ENCODE measurements at places on chromosomes 2 and 18.

- no peak for DNase-seq
These were observed 142.2 kb upstream of the DLGAP1 start for GRCh38 chr18:4597301-4597700.

GRCh38 chr18:69944436-69944835, 3.2 kb downstream of the CD226 start:
- no peak for DNase-seq

DNA sequence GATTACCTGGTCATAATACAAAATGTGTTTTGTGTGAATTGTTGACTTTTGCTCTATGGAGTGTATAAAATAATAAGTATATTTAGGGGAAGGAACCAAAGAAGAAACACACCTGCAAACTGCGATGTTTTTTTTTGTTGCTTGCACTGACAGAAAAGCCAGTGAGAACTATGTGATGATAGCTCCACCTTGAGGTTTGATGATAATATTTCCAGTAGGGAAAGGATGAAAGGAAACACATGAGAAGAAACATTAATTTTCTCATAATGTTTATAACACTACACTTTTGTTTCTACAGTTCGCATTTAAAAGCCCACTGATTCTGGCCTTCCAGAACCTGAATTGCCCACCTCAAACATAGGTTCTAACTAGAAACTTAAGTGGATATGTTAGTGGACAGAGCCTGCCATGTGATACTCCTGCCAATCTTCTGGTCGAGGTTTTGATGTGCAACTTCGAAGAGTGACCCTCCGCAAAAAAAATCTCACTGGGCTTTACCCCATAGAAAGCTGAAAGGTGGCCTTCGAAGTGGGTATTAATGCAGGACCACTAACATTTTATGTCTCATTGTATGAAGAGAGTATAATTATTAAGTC, 476.4 kb upstream of the SPHKAP start:
- DNase-seq: no peak

DNA sequence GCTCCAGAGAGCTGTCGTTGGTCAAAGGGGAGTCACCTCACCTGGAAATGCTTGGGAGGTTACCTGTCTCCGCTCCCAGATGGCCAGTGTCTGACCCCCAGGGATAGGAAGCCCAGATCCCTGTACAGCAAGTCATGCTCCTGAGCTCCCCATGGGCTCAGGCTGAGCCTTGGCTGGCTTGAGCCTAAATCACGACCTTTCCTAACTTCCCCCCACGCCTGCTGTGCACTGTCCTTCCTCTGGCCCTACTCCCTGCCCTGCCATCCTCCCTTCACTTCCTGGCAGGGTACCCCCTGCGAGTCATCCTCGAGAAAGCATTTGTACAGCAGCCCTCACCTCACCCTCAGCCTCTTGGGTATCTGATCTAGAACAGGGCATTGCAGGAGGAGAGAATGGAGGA, 9.2 kb upstream of the HDAC4 start:
- DNase-seq: no peak

DNA sequence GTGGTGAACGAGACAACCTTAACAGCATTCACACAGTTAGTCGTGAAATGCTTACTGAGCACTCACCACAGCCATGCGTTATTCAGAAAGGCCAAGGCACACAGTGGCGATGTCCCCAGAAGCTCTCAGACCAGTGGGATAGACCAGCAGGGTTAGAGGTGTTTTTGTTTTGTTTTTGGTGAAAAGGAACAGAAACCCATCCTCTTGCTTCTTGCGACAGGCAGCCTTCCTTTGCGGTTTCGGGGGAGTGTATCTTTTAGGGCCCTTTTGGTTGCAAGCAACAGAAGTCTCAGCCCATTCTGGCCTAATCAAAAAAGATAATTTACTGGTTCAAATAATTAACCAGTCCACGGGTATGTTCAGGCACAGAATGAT, 4.7 kb downstream of the GNLY start:
- no peak for DNase-seq

GRCh38 chr2:191645434-191646162, 32.3 kb upstream of the NABP1 start:
- DNase-seq: no peak

GRCh38 chr2:31141443-31142085, 3.3 kb upstream of the GALNT14 start:
- no peak for DNase-seq

GRCh38 chr2:55986700-55987440, 63.3 kb upstream of the EFEMP1 start:
- no peak for DNase-seq

- DNase-seq: no peak
These were observed 615.3 kb downstream of the TRIB2 start for GRCh38 chr2:13332060-13332459.

DNA sequence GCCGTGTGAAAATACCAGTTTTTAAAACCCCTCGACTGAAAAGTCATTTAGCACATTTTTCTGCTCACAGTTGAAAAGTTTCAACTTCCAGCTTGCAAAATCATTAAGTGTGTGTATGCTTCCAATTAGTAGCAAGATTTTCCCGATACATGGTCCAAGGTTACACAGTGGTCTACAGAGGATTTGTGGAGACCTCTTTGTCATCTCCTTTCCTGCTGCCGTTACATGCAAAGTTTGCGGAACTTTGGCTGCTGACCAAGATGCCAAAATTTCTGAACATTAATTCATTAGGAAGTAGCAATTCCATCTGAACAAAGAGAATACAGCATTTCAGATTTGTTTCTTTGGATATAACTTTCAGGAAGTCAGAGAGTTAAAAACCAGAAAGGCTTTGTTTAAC, 474.6 kb downstream of the PLCL1 start:
- no peak for DNase-seq

GRCh38 chr2:185188656-185189055, 549.9 kb upstream of the FSIP2 start:
- DNase-seq: no peak

DNA sequence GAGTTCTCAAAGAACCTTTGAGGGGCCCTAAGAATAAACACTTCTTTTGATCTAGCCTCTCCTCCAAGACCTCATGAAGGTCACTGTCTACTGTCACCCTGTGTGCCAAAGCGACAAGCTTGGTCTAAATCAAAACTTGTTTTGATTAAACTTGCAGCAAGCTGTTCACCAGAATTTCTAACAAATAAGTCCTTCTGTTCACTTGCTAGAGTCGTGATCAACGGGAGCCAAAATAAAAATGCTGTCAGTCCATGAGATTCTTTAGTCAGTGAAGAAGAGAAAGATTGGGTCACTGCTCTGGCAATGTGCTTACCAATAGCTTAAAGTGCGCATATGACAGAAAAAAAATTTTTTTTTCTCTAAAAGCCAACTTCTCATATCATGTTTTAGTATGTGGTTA, 53.9 kb upstream of the GALNT5 start:
- no peak for DNase-seq

DNA sequence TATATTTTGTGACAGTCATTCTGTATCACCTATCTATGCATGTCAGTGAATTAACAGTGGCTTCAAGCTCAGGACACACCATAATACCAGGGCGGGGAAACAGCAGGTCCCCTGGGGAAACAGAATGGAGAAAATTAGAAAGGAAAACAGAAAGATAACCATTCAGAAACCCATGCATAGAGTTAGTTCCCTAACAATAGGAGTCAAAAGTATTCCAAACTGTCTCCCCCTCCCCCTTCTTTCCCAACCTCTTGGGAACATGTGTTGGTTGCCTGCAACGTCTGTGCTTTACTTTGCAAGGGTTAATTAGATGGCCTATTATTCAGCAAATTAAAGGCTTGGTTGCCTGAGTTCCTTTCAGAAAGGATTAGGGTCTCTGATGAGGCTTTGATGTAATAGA, 176.4 kb downstream of the MYO3B start:
- DNase-seq: no peak

GRCh38 chr2:119255760-119256581, 32.3 kb downstream of the STEAP3 start:
- no peak for DNase-seq

- no peak for DNase-seq
These were observed 516.7 kb downstream of the LRRTM4 start for GRCh38 chr2:77005522-77005921.

DNA sequence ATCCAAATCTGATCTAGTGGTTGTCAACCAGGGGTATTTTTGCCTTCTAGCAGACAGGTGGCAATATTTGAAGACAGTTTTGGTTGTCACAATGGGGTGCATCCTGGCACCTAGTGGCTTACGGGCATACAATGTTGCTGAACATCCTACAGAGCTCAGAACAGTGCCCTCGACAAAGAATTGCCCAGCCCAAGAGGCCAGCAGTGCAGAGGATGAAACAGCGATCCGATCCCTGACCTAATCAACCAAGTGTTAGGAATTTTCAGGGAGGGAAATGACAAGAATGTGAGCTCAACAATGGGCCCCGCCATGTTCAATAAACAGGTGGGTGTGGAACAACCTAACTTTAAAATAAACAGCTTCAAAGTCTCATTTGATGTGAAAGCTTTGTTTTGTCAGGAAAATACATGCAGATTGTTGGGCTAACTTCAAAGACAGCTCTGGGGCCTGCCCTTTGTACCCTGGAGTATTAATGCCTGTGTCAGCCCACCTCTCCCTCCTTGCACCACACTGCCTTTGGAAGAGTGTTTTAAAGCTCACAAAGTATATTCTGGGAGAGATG, 22.5 kb upstream of the SCYGR5 start:
- DNase-seq: no peak

- DNase-seq: no peak
These were observed 127.8 kb downstream of the TRIB2 start for GRCh38 chr2:12844511-12844910.

All from stimulated activated CD8-positive, alpha-beta memory T cell treated with anti-CD3 and anti-CD28 coated beads, Interleukin-7, amount 100 ng/mL, for 1 hour (primary cell).